ENCODE measurements at places on chromosomes 2 and 18. TPM values are rescaled to one million over a fixed set of nuclear protein-coding genes. Genes with fewer than 3 reads are reported as not detected.

- no peak for DNase-seq
Measured at GRCh38 chr2:205321231-205321630, 361.1 kb upstream of the NRP2 start.

Gene PRKAG3
- not detected for polyA plus RNA-seq

Gene IL36RN
- polyA plus RNA-seq: not detected

- DNase-seq: no peak
Measured at GRCh38 chr2:83471655-83472054, 987.4 kb downstream of the SUCLG1 start.

GRCh38 chr18:6397931-6398566 is 16.7 kb downstream of the L3MBTL4 start:
- DNase-seq: no peak

Measured in CD8-positive, alpha-beta memory T cell (primary cell).